SIG-M5 (cell line): ENCODE measurements at places on chromosomes 6 and 20.

DNA sequence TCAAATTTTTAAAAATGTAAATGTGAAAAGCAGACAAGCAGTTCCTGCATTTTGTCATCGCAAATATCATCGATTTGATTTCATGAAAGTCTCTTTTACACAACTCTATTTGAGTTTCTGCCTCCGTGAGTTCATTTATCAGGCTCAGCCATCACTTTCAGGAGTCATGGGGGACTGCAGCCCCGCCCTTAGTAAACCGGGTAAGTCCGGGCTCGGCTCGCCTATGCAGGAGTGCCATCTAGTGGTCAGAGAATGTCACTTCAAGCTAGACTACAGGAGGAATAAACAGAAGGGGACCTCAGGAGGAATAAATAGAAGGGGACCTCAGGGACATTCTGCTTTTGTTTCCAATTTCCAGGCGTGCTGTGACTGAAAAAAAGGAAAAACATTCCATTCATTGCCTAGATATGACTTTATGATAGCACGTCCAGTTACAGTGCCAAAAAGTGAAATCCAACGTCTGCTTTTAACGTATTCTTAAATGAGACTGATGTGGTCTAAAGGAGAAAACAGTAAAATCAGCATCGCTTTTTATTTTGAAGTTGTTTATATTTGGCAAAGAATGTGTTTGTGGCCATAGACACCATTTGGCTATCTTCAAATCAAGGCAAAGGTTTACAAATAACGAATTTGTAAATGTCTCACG is 333.9 kb downstream of the HACE1 start:
- DNase-seq = no peak

DNA sequence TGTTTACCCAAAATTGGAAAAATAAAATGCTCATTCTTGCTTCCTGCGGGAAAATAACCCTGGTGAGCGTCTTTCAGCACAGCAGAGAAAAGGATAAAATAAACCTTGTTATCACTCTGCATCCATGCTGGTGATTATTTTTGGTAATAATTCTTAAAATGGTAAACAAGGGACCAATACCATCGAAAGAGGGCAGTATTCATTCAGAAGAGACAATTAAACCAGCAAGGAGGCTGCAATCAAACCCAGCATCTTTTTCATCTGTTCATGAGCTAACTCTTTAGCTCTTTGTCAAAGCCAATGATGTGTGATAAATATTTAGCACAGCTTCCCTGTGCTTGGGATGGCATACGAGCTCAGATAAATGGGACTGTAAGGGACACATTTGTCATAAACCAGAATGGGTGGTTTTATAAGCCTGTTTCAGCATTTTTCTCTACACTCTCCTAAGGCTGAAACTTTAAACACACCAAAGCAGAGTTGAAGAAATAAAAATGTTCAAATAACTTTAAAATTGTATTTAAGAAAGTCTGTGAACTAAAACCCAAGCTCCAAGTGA is 34.4 kb downstream of the CDH26 start:
- DNase-seq = no peak

DNA sequence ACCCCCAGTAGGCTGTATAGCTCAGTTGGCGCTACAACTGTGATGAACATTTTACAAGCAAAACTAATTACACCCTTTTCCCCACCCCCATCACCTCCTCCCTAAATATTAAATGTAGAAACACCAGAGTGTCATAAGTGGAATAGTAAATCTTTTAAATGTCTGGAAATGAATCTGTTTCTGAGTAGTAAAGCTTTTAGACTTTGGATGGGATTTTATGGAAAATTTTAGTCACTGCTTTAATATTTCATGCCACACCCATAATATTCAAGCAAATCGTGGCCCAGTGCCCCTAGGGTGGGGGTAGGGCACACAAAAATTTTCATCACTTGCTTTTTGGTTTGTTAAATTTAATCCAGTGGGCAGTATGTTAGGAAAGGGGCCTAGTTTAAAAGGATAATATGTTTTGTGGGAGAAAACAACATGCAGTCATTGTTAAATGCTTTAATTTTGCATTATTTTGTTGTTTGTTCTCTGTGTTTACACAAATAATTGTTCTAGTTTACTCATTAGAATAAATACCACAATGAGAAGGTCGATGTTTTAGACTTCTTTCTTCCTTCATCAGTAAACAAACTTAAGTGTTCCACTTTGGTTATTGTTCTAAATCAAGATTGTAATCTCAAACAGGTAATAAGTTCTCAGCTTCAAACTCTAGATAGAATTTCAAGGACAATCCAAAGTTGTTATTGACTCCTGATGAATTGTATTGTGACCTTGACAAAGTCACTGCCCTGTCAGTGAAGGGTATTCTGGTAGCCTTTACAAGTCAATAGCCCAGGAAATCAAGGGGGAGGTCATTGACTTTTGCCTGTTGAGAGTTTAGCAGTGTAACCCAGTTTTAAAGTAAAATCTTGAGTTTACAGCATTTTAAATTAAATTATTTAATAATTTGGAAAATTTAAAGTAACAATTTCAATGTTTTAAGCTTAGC is 79.2 kb downstream of the CBFA2T2 start:
- no peak for DNase-seq

DNA sequence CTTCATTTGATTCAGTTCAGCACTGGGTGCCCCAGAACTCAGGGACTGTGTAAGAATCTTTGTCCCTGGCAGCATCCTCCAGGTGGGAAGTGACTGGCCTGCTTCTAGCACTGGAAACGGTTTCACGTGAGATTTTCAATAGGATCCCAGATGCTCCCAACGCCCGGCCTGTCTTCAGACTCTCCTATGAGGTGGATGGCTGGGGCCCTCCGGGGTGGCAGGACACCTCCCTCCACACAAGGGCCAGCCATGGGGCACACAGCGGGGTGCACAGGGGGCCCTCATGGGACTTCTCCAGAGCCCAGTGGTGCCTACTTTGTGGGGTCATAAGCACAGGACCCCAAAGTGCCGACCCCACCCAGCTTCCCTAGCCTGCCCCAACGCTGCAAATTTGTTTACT is 72.8 kb downstream of the SMOC2 start:
- no peak for DNase-seq

- no peak for DNase-seq
Observed at GRCh38 chr6:75230484-75231325, 12.9 kb downstream of the COX7A2 start.

- no peak for DNase-seq
Observed at GRCh38 chr6:134961366-134961765, 11.5 kb upstream of the ALDH8A1 start.

GRCh38 chr20:17570347-17571152 is 675 bp downstream of the DSTN start:
- no peak for DNase-seq

DNA sequence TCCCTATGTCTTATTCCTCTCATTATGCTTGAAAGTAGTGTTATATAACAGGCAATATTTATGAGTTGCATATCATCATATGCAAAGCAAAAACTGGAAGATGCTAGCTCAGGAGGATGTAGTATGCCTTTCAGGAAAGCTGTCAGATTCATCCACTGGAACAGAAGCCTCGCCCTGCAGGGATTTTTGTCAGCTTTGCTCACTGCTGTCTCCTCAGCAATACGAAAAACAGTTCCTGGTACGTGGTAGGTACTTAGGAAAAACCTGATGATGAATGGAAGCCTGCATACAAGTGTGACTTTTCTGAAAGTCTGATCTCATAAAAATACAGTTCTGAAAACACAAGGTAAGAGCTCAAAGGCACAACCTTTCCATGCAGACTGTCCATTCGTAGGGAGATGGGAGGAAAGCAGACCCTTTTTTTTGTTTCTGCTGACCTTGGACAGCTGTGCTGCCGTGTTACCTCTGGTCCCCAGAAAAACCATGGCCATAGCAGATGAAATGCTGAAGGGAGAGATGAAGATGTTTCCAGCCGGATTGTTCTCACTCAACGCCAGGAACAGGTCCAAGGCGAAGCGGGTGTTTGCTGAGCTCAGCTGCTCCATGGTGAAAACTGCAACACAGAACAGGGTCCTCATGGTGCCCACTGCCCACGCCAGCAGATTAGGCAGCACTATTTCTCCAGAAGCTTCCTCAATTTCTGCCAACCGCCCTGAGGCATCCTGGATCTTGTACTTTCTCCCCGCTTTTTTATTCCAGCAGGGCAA is 1.5 kb downstream of the SERPINB1 start:
- DNase-seq = no peak

DNA sequence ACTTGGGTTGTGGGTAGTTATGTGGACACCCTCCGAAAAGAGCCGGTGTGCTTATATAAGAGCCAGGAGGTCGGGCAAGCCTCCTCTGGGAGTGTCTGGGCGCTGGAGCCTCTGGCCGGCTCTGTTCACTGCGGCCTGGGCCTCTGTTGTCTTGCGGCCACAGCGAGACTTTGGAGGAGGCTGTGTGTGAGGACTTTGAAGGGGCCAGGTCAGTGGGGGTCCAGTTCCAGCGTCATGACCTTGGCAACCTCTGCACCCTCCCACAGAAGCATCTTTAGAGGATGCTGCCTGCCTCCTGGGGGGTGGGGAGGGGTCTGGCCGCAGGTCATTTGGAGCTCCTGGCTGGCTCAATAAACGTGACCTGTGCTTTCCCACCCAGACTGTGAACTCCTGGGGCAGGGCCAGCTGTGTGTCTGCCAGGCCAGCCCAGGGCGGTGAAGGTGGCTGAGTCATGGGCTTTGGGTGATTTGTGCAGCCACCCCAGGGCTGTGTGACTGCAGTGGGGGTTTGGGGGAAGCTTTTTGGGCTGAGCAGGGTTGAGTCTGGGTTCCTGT is 1.2 kb downstream of the TCEA2 start:
- no peak for DNase-seq

DNA sequence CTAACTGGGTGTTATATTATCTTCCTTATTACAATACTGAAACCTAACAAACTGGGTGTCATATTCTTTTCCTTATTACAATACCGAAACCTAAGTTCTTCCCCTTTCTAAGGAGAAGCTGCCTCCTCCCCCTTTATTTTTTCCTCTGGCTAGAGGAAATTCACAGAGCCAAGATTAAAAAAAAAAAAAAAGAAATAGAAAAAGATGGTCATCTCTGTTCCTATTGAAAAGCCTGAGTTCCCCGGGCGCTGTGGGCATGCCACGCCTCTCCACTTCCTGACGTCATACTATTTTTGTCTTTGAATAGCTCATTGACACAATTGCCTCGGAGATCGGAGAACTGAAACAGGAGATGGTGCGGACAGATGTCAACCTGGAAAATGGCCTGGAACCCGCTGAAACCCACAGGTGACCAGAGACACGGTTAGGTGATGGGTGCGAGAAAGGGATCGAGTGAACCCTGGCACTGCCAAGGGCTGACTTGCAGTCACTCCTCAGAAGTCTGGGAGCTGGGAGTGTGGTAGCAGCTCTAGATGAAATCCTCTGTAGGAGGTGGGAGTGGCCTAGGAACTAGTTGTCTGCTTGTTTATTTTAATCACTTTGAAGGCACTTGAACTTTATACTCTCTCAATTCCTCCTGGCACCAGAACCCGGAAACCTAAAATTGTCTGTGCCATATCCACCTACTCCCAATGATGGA is 82.2 kb upstream of the NAA20 start:
- peak; percentile 67 for DNase-seq

DNA sequence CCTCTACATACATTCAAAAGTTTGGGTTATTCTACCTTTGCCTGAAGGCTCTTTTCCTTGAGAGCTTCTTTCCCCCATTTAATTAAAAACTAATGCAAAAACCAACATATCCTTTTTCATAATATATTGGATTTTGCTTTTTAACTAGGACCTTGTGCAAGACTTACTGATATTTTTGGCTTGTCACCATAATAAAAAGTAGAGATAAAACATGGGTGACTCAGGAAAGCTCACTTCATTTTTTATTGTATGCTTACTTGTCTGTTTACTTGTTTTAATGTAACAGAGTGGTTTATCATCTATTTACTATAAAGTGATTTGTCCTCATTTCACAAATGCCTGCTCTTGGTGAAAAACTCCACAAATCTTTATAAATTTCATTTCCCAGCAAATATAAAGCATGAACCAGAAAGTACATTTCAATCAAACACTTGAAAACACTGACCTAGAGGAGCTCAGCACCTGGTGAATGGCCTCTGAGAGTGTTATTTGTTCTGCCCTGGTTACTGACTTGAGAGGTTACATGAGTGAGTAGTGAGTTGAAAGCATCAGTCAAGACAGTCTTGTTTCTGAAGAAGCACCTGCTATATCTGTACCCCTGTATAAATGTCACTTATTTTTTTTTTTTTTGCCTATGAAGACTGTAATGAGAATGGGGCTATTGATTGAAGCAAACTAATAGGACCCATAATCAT is 20.8 kb downstream of the ADGRG6 start:
- no peak for DNase-seq

DNA sequence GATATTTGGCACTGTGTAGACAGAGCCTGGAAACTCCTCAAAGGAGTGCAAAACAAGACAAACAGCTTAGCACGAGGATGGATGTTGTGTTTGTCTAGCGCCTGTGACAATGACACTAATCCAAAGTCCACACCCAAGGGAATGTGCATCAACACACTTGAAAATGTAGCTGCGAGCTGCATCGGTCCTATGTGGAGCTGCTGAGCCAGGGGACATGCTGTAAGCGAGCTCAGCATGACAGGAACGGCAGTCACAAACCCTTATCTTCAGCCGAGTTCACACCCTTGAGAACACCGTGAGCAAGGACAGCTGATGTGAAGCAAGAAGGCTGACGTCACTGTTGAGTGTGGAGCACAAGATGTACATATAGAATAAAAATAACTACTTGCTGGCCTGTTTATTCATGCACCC is 684.3 kb downstream of the QKI start:
- DNase-seq = no peak

DNA sequence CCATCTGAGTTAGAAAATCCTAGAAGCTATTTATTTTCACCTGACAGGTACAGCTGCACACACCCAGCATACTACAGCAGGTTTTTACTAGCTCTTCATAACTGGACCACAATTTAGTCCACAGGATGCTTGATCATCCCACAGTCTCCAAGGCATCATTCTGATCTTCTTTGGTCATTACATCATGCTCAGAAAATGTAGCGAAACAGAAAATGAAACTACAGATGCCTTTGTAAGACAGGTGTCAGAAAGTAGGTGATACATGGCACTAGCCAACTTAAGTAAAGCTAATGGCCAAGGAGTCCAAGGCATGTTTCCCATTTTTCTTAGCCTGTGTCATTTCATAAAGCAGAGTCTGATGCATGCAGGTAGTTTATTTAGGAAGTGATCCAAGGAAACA is 102.3 kb downstream of the HTR1B start:
- DNase-seq = no peak

GRCh38 chr6:141641406-141641805 is 491.3 kb upstream of the GJE1 start:
- DNase-seq = no peak

GRCh38 chr20:22729616-22730236 is 145.4 kb upstream of the FOXA2 start:
- no peak for DNase-seq

- DNase-seq = no peak
Observed at GRCh38 chr20:33209789-33210188, 7.4 kb upstream of the BPIFA3 start.

DNA sequence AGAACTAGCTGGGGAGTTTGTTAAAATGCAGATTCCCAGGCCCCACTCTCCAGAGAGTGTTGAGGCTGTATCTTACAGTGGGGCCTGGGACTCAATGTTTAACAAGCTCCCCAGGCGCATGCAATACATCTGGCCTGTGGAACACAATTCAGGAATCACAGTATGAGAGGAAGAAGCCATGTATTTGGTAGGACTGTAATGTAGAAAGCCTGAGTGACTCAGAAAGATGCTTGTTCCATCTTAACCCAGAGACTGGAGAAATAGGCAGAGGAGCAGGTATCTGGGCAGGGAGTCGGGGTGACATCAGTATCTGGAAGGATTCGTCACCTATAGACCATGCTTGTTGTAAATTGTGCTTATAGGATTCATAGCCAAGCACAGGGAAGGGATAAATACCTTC is 90.5 kb downstream of the UNC5CL start:
- DNase-seq = no peak

- DNase-seq = no peak
Observed at GRCh38 chr6:55198715-55199114, 24.4 kb downstream of the HCRTR2 start.
